ENCODE measurements at places on chromosomes 5 and 9.

DNA sequence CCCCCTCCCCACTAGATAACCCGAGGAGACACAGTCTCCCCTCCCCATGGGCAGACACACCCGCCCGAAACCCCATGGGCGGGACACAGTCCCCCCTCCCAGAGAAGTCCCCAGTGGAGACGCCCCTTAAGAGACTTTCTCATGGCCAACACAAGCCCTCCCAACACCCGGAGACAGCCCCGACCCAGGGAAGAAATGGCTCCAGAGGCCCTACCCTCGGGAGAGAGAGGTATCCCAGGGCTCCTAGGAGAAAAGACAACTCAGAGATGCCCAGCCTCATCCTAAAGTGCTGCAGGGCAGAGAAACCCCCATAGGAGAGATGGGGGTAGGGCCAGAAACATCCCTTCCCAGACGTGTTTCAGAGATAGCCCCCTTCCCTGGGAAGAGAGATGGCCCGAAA is 27.4 kb downstream of the PCDH1 start:
- no peak for DNase-seq

- no peak for DNase-seq
These were observed 186.8 kb upstream of the KLF9 start for GRCh38 chr9:70601000-70601951.

GRCh38 chr9:18478501-18479361 is 4.8 kb downstream of the ADAMTSL1 start:
- no peak for DNase-seq

DNA sequence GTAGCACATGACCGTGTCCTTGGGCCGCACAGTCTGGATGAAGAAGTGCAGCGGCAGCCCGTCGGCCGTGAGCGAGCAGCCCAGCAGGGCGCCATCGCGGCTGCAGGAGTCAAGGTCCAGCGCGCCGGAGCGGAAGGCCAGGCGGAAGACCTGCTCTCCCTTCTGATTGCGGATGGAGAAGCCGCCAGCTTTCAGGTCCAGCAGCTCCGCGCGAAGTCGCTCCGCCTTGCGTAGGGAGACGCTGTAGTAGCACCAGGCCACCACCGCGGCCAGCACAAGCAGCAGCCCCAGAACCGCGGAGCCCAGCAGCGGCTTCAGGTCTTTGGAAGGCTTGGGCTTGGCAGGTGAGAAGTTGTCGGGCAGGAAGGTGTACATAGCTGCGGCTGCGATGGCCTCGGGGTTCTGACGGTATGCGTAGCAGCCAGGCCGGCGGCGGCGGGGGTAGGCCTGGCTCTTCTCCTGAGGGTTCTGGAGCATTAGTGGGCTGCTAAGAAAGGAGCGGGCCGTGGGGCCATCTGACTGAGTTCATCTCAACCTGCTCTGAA is 4.2 kb downstream of the MYORG start:
- DNase-seq, result no peak

DNA sequence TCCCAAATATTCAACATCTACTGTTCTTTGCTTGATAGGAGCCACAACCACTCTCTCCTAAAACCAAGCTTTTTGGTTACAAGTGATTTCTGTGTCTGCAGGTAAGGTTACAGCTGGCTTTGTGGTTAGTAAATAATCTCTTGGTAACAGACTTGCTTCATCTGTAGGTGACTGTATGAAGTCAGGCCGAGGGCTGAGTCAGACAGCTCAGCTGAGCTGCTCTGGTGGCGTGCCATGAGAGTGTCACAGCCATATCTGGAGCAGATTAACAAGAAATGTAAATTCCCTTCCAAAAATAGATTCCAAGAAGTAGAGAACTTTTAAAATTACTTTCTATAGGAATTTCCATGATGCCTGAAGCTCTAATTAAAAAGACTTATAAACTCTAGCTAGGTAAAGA is 23.7 kb upstream of the TAS2R1 start:
- DNase-seq, result no peak

DNA sequence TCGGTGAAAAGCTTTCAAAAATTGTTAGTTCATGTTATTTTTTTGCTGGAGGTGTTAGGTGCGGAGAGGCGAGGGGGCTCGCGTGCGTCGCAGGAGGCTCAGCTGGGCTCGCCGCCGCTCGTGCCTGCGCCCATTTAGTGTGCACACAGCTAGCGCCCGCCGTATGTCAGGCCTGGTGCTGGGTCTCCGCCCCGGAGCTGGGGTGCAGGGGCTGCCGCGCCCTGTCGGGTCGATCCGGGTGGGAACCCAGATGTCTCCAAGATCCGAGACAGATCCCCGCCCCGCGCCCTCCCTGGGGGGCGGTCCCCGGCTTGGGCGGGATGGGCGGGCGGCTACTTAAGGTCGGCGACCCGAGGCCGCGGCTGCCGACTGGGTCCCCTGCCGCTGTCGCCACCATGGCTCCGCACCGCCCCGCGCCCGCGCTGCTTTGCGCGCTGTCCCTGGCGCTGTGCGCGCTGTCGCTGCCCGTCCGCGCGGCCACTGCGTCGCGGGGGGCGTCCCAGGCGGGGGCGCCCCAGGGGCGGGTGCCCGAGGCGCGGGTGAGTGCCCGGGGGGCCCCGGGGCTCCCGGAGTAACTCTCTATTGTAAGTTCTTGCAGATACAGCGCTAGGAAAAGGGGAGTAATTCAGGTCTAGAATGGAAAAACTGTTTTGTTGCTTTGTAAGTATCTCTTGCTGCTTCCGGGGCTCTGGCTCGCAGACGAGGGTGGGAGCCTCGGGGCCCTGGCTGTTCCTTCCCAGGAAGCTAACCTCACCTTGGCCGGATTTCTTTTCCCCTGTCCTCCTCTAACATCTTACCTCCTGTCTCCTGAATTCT is 31.7 kb downstream of the GSN start:
- DNase-seq, result no peak

- no peak for DNase-seq
These were observed 2.9 kb upstream of the ZMYND19 start for GRCh38 chr9:137593176-137593575.

- no peak for DNase-seq
These were observed 220.8 kb downstream of the KDM4C start for GRCh38 chr9:6978591-6978990.

Data from stimulated activated CD4-positive, alpha-beta T cell treated with anti-CD3 and anti-CD28 coated beads, Interleukin-12 subunit alpha, Interleukin-12 subunit beta, amount 100 ng/mL, for 24 hours (primary cell).